ENCODE measurements at places on chromosomes 11 and 22.

GRCh38 chr22:19879643-19879991 lies 24.9 kb upstream of the GNB1L start:
- DNase-seq, result no peak

- no peak for DNase-seq
Measured at GRCh38 chr11:134736251-134736947, 324.4 kb upstream of the B3GAT1 start.

DNA sequence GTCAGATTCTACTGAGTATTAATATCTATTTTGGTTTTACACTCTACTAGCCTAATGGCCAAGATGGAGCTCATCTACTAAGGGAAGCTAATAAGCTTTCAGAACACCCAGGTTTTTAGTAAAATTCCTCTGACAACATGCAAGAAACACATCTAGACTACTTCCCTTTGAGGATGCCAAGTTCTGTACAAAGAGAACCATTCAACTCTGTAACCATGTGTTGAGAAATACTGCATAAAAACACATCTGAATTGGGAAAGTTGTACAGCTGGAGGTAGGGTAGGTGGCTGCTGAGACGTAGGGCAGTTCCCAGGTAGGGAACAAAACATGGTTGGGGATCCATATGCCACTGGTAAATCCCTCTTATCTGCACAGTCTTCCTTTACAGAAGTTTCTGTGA lies 66.2 kb downstream of the SC5D start:
- no peak for DNase-seq

- no peak for DNase-seq
Measured at GRCh38 chr22:30226192-30226832, 20.2 kb downstream of the LIF start.

DNA sequence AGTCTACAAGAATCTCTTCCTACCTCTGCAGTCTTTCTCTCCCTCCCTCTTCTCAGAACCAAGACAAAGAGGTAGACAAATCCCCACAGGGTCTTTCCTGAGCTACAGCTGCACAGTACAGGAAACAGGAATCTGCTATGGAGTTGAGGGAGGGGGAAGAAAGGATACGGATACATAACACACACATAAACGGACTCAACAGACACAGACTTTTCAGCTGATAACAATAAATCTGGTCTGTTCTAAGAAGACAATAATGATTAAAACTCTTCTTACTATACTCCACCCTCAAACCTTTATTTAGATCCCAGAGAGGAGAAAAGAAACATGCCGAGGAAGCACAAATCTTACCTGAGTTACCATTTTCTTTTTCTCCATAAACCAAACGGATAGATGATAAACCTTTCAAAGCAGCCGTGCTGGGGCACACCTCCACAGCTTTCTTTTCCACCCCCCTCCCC lies 122.2 kb downstream of the APOL5 start:
- no peak for DNase-seq

DNA sequence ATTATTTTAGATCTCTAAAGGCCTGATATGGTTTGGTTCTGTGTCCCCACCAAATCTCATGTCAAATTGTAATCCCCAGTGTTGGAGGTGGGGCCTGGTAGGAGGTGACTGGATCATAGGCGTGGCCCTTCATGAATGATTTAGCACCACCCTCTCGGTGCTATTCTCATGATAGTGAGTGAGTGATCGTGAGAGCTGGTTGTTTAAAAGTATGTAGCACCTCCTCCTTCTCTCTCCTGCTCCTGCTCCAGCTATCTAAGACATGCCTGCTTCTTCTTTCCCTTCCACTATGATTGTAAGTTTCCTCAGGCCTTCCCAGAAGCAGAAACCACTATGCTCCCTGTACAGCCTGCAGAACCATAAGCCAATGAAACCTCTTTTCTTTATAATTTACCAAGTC lies 114.1 kb downstream of the SERGEF start:
- no peak for DNase-seq

GRCh38 chr11:41578421-41579051 lies 119.1 kb upstream of the LRRC4C start:
- DNase-seq, result no peak

DNA sequence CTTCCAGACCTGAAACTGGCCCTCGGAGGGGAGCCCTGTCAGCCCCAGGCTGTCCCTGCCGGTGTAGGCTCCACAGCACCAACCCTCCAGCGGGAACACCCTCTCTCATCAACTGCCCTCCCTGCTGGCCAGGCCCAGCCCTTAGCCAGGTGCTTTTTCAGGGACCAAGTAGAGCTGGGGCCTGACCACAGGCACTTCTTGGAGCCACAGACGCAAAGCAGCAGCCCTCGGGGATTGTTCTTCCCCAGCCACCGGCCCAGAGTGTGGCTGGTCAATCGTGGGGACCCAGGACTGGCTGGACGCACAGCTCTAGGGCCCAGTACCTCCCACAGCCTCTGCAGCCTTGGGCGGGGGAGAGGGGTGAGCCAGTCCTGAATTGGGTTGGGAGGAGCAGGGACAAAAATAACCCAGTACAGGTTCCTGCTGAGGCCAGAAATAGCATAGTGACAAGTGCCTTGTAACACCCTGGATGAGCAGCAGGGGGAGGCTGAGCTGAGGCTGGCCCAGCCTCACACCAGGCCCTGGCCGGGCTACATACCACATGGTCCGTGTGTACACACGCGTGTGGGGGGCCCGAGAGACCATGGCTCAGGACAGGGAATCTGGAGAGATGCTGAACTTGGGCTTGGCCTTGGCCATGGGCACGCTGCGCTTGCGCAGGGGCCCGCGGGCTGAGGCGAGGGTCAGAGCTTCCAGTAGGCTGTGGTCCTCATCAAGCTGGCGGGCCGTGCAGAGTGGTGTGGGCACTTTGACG lies 2.0 kb downstream of the KCNJ11 start:
- DNase-seq, result no peak

- DNase-seq, result no peak
Measured at GRCh38 chr11:85028329-85029101, 598.6 kb downstream of the DLG2 start.

- DNase-seq, result no peak
Measured at GRCh38 chr11:92642177-92642931, 327.1 kb upstream of the MTNR1B start.

DNA sequence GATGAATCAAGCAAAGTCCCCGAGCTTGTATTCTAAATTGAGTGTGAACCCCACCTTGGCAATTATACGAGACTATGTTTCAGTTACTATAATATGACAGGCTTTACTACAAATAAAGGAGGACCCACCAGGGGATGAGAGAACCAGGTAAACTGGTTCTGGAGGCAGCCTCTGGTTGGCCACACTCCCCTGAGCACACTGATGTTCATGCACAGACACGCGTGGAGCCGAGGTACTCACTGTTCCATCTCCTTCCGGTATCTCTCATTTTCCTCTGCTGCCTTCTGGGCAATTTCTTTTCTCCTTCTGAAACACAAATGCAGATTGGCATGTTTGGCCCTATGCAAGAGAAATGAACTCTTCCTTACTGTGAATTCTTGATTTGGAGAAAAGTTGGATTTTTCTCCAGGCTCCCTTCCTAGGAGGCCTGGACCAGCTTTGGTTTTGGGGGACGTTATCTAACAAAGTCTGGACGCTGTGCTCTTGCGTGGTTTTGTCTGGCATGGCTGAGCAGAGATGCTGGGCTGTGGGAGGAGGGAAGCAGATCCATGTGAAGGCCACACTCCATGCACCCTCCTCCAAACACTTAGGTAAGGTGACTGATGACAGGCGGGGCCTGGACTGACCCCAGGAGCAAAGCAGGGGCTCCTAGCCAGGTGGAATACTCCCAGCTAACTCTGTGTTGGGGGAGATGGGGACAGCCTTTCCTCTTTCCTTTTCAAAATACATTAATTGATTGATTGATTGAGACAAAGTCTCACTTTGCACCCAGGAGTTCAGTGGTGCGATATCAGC lies 22.9 kb downstream of the USH1C start:
- no peak for DNase-seq
